ENCODE measurements at places on chromosomes 3 and 15.
A peak's percentile ranks its signal among the peaks of the same experiment; 100 is the strongest.

DNA sequence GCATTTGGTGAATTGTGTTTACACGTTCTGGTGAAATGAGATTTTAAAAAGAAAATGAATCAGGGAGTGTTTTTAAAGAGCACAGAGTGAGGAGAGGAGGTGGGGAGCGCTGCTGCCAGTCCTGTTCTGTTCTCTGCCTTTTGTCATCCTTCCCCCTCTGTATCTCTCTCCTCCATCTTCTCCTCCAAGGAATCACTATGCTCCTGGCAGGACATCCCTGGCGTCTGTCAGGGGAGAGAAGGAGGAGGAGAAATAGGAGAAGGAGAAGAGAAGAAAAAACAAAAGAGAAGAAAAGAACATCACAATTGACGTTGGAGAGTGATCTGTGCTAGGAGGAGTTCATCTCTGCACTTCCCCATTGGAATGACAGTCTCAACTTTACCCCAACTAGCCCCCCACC is 627.6 kb upstream of the TBL1XR1 start:
- no peak for DNase-seq

- no peak for DNase-seq
Observed at GRCh38 chr3:150653110-150653561, 50.0 kb downstream of the SELENOT start.

DNA sequence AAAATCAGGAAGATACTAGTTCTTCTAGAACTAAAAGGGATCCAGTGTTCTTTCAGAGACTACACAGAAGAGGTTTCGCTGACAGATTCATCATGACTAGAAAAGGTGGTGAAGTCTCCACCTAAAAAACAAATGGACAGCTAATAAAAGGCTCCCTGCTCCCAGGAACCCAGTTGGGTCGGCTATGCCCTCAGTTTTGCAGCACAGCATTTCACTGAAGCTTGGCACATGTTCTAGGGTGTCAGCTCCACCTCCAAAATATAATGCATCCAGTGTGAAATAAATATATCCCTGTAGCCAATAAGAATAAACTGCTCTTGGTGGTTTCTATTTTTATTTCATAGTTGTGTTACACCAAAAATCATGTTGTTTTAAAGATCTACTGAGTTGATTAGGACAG is 55.0 kb downstream of the ZIC4 start:
- no peak for DNase-seq

DNA sequence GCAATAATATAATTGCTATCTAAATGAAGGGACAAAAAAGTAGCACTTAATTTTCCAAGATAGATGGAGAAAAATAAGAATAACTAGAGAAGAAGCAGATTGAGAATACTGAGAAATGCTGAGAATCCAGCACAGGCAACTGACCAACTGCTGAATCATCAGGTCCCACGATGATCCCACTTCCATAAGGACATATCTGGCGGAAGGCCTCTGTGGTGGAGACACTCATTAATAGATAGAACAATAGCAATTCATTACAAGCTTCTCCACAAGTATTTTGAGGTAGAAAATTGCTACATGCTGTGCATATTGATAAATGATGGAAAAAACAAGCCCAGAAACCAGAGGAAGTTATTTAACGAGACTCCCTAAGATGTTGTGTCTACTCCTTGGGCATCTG is 105.9 kb downstream of the DUT start:
- DNase-seq: no peak

DNA sequence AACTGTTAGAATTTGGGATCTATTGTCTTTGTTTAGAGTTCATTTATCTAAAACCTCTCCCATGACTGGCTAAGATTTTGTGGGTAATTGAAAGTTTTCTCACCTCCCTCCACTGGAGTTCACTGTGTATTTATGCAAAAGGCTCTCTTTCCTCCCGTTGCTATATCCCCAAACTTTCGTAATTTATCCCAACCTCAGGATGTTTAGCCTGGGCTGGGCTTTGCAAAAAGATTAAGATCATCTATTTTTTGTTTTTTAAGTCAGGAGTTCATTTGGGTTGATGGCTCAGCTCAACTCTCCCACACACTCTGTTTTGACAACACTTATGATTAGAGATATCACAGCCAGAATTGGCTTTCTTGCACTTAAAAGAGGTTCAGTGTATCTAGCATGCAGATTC is 27.0 kb downstream of the SUCNR1 start:
- no peak for DNase-seq

- no peak for DNase-seq
Observed at GRCh38 chr3:6251612-6252400, 609.1 kb upstream of the GRM7 start.

- DNase-seq: peak; percentile 70
Observed at GRCh38 chr15:66617137-66618090, 51.6 kb upstream of the LCTL start.

All from GF-D8 (cell line).